ENCODE measurements at places on chromosomes 7 and 10.

- peak; percentile 54 for DNase-seq
These were observed 38.8 kb upstream of the SLC35G1 start for GRCh38 chr10:93854975-93855374.

GRCh38 chr10:24306507-24306875 is 97.6 kb downstream of the KIAA1217 start:
- DNase-seq, result no peak

GRCh38 chr7:29806208-29806994 is at the start of gene WIPF3:
TSS of gene WIPF3 (plus strand) at chr7:29806508. CDS start at chr7:29834725, 28,217 bp downstream.
- DNase-seq, result peak; percentile 9

- peak; percentile 91 for DNase-seq
These were observed 34.5 kb downstream of the PPIF start for GRCh38 chr10:79381804-79382221.

DNA sequence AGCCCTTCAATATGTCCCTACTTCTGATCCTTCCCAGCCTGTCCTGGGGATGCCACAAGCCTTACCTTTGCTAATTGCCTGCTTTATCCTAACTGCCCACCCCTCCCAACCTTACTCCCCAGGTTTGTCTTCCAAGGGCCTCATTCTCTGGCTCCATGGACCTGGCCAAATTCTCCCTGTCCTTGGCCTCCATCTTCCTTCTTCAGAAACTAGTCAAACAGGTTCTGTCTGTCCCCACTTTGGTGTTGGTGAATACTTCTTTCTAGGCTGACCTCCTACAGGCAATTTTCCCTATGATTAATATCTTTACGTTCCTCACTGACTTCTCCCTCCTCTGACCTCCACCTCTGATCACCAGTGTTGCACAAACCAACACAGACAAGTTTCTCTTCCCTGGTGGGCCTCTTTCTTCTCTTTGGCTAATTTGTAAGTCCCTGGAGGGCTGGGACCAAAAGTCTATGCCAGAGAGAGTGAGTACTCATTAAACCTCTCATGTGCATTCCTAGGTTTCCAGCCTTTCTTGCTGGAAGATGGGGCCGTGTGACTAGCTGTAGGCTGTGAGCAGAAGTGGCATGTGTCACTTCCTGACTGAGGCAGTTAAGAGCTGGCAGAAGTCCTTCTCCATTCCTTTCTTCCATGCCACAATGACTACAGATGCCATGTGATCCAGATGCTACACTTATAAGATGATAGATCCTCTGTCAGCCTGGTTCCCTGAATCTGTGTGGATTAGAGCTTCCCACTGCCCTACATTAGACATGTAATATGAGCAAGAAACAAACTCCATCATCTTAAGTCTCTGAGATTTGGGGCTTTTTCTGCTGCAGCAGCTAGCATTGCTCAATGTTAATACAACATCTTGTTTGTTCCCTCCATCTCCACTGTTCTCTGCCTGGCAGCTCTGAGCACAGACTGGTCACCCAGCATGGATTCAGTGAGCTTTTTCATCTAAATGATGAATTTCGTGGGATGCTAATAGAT is 382.7 kb downstream of the RPS24 start:
- peak; percentile 59 for DNase-seq

DNA sequence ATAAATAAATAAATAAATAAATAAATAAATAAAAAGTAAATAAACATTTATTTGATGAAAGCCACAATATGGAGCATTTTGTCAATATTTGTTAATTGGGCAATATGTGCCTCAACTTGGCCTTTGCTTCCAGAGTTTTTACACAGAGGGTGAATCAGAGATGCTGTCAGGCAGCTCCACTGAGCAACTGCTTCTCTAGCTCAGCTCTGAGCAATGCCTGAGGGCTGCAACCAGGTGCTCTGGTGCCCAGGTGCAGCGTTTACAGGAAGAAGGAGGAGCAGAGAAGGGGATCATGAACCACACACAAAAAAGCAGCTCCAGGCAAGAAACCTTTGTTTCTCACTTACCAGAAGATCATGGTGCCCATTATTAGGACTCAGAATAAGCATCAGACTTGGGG is 876.2 kb upstream of the AUTS2 start:
- DNase-seq, result no peak

DNA sequence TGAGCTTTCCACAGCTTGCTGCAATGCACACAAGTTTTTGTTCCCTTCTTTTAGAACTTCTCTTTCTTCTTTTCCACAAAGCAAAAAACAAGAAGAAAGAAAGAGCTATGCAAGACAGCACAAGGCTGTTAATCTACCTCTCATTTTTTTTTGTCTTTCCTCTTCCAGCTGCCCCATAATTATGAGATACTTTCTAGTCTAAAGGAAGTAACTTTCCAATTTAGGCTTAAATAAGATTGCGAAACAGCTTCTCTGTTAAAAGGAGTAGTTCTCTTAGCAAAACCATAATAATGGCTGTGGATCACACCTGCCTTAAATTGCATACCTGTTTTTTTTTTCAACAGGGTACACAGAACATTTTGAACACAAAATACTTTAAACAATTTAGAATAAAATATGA is 56.0 kb downstream of the NDUFB2 start:
- no peak for DNase-seq

GRCh38 chr7:114790521-114790920 is 131.4 kb upstream of the MDFIC start:
- DNase-seq, result no peak

- no peak for DNase-seq
These were observed 182.1 kb downstream of the FAM107B start for GRCh38 chr10:14592566-14592965.

DNA sequence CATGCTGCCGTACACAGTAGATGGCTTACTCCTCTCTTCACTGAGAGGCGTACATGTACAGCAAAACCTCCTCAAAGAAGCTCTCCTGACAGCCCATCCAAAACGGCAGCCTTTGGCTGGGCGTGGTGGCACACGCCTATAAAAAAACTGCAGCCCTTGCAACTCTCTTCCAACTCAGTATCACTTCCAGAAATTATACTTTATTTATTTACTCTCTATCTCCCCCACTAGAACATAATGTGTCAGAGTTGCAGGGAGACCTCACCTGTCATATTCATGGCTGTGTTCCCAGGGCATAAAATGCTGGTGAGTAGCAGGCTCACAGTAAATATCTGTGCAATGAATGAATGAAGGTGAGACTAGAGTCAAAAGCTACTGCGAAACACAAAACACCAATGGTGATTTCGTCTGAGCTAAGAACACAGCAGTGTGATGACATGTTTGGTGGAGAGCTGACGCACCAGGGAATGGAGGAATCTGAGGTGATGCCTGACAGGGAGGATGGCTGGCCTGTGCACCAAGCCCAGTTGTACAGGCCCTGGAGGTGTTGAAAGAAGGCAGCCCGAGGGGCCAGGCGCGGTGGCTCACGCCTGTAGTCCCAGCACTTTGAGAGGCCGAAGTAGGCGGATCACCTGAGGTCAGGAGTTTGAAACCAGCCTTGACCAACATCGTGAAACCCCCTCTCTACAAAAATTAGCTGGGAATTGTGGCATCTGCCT is 55.3 kb downstream of the COBL start:
- no peak for DNase-seq

DNA sequence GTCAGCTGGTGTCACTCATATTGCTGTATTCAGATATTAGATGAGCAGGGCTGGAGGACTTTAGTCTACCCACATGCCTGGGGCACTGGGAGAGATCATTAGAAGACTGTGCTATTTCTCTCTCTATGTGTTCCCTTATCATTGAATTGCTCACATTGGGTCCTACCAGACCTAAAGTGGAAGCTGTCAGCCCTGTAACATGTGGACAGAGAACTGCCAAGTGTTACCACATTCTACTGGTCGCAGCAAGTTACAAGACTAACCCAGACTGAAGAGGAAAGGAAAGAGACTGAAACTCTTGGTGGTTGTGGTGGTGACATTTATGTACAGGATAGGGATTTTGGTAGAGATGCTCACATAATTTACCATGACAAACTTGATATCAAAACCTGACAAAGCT is 627.1 kb upstream of the FZD8 start:
- DNase-seq, result no peak

GRCh38 chr7:122362473-122362872 is 57.9 kb upstream of the FEZF1 start:
- no peak for DNase-seq

DNA sequence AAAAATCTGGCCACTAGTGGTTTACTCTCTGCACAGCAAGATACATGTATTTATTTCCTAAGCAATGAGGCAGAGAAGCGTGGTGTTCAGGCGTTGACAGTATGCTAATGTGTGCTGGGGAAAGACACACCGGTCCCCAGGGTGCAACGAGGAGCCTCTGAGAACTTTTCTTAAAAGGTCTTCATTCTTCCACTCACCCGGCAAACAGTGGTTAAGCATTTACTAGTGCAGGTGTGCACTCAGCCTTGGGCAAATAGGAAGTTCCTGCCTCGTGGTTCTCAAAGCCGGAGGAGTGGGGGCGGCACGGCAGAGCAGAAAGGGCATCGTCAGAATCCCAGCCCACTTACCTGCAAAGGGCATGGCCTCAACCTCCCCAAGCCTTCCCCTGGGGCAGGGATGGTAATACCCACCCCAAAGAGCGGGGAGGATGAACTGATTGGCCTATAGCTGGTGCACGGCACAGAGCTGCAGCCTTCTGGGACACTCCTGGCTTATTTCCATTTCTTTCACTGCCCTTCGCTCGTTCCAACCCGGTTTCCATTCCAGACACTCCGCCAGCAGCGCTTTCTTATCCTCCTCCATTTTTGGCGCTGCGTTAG is 184.3 kb upstream of the CTBP2 start:
- no peak for DNase-seq

DNA sequence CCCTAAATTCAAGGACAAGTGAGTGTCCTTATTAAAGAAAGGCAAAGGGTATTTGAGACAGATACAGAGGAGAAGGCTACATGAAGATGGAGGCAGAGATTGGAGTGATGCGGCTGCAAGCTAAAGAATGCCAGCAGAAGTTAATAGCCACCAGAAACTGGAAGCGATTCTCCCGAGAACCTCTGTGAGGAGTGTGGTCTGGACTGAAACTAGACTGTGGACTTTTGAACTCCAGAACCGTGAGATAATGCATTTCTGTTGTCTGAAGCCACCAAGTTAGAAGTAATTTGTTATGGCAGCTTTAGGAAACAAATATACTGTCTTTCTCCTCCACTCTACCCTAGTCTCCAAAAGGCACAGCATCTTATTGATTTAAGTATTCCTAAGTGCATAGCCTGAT is 80.3 kb upstream of the CREB5 start:
- DNase-seq, result no peak

- no peak for DNase-seq
These were observed 249.2 kb downstream of the PARD3 start for GRCh38 chr10:34565934-34566333.

DNA sequence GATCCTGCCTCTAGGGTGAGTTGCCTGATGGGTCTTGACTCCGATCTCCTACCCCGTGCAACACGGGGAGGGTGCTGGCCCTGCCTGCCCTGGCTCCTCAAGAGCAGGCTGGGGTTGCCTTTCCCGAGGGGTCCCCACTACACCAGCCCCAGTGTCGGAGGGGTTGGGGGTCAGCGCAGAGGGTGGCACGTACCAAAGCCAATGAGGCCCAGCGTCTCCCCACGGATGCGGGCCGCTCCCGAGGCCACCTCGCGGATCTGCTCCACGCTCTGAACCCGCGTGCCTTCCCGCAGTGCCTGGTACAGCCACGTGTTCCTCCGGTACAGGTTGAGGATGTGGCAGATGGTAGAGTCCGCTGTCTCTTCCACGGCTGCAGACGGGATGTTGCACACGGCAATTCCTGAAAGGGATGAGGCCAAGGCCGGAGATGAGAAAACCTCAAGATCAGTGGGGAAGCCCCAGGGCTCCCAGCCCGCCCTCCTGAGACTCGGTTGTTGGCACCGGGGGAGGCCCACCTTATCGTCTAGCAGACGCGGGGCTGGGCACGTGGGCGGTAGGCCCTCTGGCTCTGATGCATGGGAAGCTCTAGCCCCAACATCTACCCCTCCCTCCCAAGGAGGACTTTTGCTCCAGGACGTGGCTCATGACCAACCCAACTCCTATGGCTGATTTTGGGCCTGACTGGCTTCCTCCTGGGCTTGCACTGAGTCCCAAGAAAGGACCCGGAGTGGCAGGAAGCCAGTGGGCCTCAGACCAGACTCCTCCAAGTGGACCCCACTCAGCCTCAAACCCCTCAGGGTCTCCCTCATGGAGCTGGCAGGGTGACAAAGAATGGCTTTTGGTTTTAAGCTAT is 56.1 kb downstream of the ZRANB1 start:
- no peak for DNase-seq

- peak; percentile 3 for DNase-seq
These were observed 141.9 kb upstream of the MKI67 start for GRCh38 chr10:128268015-128268722.

- no peak for DNase-seq
These were observed 114.5 kb downstream of the TMEM130 start for GRCh38 chr7:98755138-98755898.

DNA sequence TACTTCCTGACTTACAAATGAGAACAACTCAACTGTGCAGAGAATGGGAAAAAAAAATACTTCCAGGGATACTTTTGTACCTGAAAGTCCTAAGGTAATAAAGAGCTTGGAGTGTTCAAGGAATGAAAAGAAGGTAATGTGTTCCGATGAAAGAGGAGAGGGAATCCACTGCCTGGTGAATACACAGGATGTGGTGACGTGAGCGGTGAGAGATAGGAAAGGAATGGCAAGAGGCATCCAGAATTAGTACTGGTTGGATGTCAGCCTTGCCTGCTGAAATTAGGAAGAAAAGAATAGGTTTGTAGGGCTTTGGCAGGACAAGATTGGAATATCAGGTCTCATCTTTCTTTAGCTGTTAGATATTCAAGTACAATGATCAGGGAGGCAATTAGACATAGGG is 347.7 kb downstream of the POM121L12 start:
- peak; percentile 65 for DNase-seq

DNA sequence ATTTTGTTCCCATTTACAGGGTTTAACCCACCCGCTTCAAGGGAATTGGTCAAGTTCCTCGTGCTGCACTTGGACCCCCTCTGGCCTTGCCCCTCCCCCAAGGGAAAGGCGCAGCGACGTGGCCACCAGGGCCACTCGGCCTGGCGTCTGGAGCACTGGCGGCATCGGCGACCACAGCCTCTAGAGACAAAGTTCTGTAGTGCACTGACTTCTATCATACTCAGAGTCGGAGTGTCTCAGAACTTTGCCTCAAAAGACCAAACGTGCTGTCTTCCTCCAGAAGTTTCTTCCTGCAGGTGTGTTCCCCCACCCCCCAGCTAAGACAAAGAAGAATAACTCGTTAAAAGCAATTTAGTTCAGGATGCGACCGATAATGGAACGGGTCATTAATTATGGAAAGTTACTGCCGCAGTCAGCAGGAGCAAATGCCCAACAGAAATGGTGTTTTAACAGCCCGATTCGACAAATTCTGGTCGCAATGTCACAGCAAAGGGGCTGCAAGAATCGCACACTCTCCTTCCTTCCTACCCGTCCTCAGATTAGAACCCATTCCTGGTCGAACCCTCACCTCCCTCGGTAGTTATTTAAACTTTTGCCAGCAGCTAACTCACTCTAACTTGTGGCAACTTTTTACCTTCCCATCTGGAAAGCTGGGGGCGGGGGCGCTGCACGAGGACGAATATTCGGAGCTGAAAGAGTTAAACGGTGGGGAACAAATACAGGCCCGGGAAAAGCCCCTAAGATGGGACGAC is 202.1 kb upstream of the NFE2L3 start:
- peak; percentile 45 for DNase-seq

- no peak for DNase-seq
These were observed 313.1 kb downstream of the SKIDA1 start for GRCh38 chr10:21212348-21212747.

GRCh38 chr7:32533276-32534029 is 38.2 kb downstream of the AVL9 start:
- DNase-seq, result no peak

GRCh38 chr10:127196282-127197153 is at the start of gene INSYN2A:
TSS of gene INSYN2A (minus strand) at chr10:127196591. CDS start at chr10:127176395, 20,196 bp downstream.
- peak; percentile 58 for DNase-seq

All from mesenchymal stem cell (in vitro differentiated cells and primary cell).